Prostate gland (tissue), 2 donors: ENCODE measurements at places on chromosomes 16 and 17. TPM values are rescaled to one million over a fixed set of nuclear protein-coding genes. Genes with fewer than 3 reads are reported as not detected.
A peak's percentile ranks its signal among the peaks of the same experiment; 100 is the strongest.

The ZNF469 gene
- 4.4 TPM for total RNA-seq

DNA sequence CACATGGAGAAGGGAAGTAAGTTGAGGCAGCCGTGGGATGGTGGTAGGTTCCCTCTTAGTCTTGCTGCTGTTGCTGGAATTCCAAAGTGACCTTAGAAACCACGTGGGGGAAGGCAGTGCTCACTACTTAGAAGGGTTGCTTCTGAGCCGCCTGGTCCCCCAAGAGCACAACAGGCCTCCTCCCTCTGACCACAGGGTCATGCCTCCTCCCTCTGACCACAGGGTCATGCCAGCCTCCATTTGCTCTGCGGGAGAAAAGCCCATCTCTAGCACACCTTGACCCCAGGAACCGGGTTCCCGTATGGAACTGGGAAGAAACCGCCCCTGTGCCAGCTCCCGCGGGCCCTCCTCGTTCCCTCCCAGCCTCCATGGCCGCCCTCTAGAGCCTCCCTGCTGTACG, 13.4 kb upstream of the ZFPM1 start:
- no peak overlapping the region for H3K27ac ChIP-seq
- DNase-seq = no peak
- H3K4me3 ChIP-seq = no peak overlapping the region
- no peaks in the 10 kb centered on the region for H3K27me3 ChIP-seq
- no peaks in the 10 kb centered on the region for H3K36me3 ChIP-seq
- no peaks in the 10 kb centered on the region for H3K4me1 ChIP-seq

The TMEM88 gene
- 11.1 TPM for total RNA-seq

DNA sequence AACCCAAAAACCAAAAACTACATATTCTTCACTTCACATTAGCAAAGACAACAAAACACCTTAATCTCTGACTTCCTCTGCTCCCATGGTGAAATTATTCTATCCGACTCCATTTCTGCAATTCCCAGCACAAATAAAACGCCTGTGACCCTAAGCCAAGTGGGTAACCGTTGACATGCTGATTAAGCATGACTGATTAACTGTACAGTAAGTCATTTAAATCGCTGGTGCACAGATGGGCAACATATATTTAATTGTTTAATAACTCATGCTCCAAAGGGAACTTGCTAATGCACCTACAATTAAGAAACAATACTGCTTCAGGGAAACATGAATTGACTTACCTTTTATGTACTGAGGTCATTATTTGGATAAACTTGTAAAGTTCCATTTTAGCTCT, 436.7 kb downstream of the KIF2B start:
- H3K4me1 ChIP-seq = no peaks in the 10 kb centered on the region
- no peak overlapping the region for H3K4me3 ChIP-seq
- no peak for DNase-seq
- no peak overlapping the region for H3K27ac ChIP-seq

- no peaks in the 10 kb centered on the region for H3K4me1 ChIP-seq
- H3K27me3 ChIP-seq = no peaks in the 10 kb centered on the region
- no peak overlapping the region for H3K4me3 ChIP-seq
- DNase-seq = no peak
- H3K36me3 ChIP-seq = no peaks in the 10 kb centered on the region
These were observed 380.4 kb upstream of the CCL2 start for GRCh38 chr17:33874617-33875060.

DNA sequence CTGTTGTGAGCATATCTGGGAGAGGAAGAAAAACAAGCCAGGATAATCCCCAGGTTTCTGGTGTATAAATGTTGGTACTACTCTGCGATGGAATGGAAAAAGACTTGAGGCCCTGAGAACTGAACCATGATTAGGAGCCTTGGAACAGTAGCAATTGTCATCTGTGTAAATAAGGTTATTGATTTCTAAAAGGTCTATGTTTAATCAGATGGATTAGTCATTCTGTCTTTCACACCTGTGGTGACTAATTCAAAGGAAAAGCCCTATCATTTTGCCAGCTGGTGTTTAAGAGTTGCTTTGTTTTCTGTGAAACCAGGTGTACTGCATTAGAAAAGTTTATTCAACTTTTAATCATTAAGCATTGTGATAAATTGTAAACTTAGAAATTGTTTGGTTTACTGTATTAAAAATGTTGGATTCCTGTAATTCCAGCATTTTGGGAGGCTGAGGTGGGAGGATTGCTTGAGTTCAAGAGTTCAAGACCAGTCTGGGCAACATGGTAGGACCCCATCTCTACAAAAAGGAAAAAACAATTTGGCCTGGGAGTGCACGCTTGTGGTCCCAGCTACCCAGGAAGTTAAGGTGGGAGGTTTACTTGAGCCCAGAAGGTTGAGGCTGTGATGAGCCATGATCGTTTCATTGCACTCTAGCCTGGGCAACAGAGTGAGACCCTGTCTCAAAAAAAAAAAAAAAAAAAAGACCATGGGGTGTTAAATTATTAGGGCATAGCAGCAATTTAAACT, 29.0 kb upstream of the KPNB1 start:
- H3K4me3 ChIP-seq = no peak overlapping the region
- no peaks in the 10 kb centered on the region for H3K4me1 ChIP-seq
- peak overlapping the region; percentile 18 for H3K27ac ChIP-seq
- DNase-seq = no peak
- H3K36me3 ChIP-seq = no peaks in the 10 kb centered on the region

The SLC13A2 gene
- total RNA-seq = 0.09 TPM

- H3K4me3 ChIP-seq = no peak overlapping the region
- DNase-seq = no peak
- no peaks in the 10 kb centered on the region for H3K36me3 ChIP-seq
- H3K4me1 ChIP-seq = no peaks in the 10 kb centered on the region
- H3K27ac ChIP-seq = no peak overlapping the region
These were observed 228.8 kb downstream of the CEP112 start for GRCh38 chr17:65963179-65963578.

- no peak overlapping the region for H3K4me3 ChIP-seq
- no peak overlapping the region for H3K27ac ChIP-seq
- no peaks in the 10 kb centered on the region for H3K4me1 ChIP-seq
- peaks cover 15% of the 10 kb centered on the region for H3K36me3 ChIP-seq
- no peaks in the 10 kb centered on the region for H3K27me3 ChIP-seq
These were observed 17.1 kb downstream of the USP36 start for GRCh38 chr17:78823282-78824046.

The CCL22 gene
- not detected for total RNA-seq

The ANTKMT gene
- 73.1 TPM for total RNA-seq

The CDC42EP4 gene
- 119 TPM for total RNA-seq

DNA sequence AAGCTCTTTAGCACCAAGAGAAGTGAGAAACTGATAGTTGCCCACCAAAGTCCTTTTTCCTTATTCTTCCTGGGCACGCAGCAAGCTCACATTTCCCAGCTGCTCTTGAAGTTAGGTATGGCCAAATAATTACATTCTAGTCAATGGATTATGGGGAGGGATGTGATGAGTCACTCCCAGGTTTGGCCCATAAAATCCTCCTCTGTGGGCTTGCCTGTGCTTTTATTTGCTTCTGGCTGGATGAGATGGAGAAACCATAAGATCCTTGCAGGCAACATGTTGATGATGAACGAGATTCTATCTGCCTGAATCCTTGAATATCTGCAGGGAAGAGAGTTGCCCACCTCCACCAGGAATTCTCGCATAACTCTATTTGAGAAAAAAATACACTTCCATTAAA, 568.3 kb upstream of the SALL1 start:
- DNase-seq = no peak
- H3K27ac ChIP-seq = no peak overlapping the region
- H3K36me3 ChIP-seq = no peaks in the 10 kb centered on the region
- H3K4me1 ChIP-seq = no peaks in the 10 kb centered on the region

The CTRL gene
- 0.85 TPM for total RNA-seq

- H3K4me1 ChIP-seq = no peaks in the 10 kb centered on the region
- H3K27ac ChIP-seq = no peak overlapping the region
- H3K27me3 ChIP-seq = no peaks in the 10 kb centered on the region
These were observed 137.9 kb downstream of the FTO start for GRCh38 chr16:53841884-53842283.

The SERPINF2 gene
- total RNA-seq = 56.1 TPM
